ENCODE measurements at places on chromosomes 2 and 18. TPM values are rescaled to one million over a fixed set of nuclear protein-coding genes. Genes with fewer than 3 reads are reported as not detected.

DNA sequence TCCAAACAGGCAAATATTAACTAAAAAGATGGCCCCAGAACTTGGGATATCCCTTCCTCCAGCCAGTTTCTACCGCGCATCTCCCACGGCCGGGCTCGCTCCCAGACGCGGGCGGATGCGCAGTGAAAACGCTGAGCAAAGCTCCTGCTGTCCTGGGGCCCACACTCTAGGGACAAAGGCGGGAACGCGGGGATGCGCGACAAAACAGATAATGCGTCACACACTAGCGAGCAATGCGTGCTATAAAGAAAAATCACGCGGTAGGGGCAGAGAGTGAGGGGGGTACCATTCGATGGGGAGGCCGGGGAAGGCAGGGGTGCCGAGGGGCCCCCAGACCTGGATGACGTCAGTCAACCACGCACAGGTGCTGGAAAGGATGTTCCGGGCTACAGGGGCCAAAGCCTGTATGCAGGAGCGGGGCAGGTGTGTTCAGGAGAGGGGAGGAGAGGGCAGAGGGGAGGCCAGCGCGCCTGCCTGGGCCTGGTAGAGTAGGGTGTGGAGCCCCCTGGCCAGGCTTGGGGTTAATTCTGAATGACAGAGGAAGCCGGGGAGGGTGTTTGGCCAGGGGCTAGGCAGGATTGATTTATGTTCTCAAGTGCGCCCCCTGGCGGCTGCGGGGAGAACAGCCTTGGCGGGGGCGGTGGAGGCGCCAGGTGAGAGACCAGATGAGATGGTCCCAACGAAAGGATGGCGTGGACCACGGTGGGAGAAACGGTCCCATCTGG, 14.9 kb upstream of the ITM2C start:
- DNase-seq = no peak

- DNase-seq = no peak
Observed at GRCh38 chr2:40027968-40028367, 248.9 kb upstream of the THUMPD2 start.

GRCh38 chr2:190984595-190984994, 29.4 kb downstream of the STAT1 start:
- DNase-seq = no peak

The GAREM1 gene
- 21.9 TPM for total RNA-seq

All from left colon (tissue), 2 donors.